ENCODE measurements at places on chromosomes 3 and 15.

GRCh38 chr3:137224464-137224863, 266.7 kb downstream of the IL20RB start:
- no peak for DNase-seq

- DNase-seq = no peak
Observed at GRCh38 chr3:14852058-14852594, 33.4 kb downstream of the FGD5 start.

- no peak for DNase-seq
Observed at GRCh38 chr3:64184621-64185020, 40.6 kb downstream of the PRICKLE2 start.

GRCh38 chr15:29822100-29822683, at the start of gene TJP1:
TJP1 (minus strand) TSS chr15:29822468; CDS start chr15:29822028, 440 bp downstream.
- DNase-seq = no peak

GRCh38 chr3:143595456-143596077, 252.7 kb downstream of the SLC9A9 start:
- DNase-seq = peak; percentile 56

DNA sequence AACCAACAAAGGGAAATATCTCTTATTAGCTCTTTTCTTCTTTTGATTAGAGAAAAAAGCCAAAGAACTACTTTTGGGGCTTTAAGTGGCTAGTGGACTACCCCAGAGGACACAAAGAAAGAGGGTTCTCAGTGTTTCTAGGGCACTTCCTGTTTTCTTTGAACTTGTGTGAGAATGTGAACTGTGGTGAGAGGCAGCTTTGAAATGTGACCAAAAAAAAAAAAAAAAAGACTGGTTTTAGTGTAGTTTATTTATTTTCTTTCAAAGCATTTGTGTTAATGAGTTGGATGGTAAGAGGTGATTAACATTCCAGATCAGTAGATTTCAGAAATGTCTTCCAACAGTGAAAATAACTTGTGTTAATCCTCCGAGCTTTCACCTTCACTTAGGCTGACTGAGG, 32.4 kb downstream of the SELENOT start:
- DNase-seq = peak; percentile 49

- no peak for DNase-seq
Observed at GRCh38 chr15:89230277-89230676, 8.9 kb upstream of the RLBP1 start.

GRCh38 chr3:142960322-142960850, 3.1 kb downstream of the PAQR9 start:
- no peak for DNase-seq

DNA sequence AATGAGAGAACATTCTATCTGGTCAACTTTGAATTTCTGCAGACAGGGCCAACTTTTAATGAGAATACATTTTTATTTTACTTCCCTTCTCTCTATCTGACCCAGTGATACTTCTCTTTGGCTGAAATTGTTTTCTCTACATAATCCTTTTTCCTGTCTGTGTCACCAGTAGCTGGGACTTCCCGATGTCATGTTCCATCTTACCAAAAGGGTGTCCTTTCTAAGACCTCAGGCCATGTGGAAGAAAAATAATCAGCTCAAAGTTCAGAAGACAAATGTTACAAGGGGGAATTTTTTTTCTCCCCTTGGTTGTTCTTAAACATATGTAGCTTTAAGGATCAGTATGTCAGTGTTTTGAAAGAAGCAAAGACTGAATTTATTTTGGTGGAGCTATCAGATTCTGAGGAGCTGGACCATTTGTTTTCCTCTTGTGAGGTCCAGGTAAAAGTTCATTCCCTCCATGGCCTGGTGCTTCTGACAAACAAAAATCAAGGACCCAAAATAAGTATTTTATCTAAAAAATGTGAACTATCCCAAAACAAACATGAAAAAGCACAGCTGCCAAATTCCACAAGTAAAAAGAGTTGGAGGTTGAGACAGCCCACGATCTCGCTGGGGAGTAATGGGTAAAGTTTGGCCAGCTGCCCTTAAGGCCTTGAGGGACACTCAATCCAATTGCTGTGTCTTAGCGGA, 859.4 kb upstream of the NR2F2 start:
- DNase-seq = no peak

GRCh38 chr15:69628256-69629093, 175.9 kb downstream of the RPLP1 start:
- DNase-seq = no peak

GRCh38 chr3:45574067-45574494, 20.5 kb upstream of the LIMD1 start:
- no peak for DNase-seq

DNA sequence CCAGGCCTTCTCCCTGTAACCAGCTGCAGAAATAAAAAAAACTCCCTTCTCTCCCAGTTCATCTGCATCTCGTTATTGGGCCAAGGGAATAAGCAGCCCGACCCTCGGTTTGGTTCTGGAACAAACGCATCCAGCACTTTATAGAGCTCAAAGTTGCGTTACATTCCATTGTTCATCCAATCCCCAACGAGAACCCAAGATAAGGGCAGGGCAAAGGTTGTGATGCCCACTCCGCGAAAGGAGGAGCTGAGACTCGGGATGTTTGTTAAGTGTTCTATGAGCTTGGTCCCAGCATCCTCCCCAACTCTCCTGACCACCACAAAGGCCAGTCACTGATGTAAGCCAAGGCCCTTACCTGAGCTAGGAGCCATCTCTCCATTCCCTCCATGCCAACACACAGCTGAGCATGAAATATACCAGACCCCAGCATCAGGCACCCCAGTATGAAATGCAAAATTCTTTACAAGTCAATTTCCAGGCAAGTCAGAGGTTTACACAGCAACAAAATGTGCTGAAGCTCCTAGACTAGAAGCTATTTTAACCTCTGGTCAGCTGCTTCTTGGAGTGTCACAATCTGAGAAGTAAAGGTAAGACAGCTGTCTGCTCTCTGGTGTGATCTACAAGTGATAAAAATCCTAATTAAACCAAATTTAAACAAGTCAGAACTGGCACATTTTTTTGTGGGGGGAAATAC, 17.9 kb downstream of the CCDC12 start:
- DNase-seq = no peak

DNA sequence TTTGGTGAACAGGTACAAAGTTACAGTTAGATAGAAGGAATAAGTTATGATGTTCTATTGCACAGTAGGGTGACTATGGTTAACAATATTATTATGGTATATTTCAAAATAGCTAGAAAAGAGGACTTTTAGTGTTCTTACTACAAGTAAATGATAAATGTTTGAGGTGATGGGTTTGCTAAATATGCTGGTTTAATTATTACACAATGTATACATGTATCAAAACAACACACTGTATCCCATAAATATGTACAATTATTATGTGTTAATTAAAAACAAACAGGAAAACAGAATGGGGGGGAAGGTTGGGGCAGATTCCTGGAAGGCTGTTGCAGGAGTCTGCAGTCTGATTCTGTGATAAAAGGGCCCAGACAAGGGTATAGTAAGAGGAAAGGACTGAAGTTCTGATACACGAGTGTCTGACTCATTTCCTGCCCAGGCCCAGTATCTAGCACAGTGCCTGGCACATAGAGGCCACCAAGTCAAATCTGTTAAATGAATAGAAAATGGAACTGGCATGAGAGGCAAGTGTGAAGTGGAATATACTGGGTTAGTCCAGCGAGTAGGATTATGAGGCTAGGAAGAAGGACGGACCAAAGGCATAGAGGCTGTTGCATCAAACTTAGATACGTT, 7.2 kb upstream of the ENTPD3 start:
- DNase-seq = no peak

GRCh38 chr3:63936925-63937324, 24.7 kb upstream of the SCAANT1 start:
- DNase-seq = no peak

- no peak for DNase-seq
Observed at GRCh38 chr3:181855825-181856224, 144.1 kb downstream of the SOX2 start.

DNA sequence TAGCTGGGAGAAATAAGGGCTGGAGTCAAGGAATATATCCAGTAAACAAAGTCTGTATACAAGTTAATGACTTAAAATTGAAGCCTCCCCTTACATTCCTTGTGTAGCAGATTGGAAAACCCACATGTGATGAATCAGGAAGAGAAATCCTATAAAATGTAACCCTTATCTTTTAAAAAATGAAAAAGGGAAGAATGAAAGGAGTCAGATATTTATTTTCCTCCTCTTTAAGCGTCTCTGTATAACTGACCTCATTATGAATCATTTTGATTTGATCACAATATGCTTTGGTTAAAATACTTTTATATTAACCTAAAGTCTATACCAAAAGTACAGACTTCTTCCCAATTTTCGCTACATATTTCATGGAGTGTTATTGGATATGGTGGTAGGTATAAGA, 316.3 kb upstream of the STAC start:
- no peak for DNase-seq

DNA sequence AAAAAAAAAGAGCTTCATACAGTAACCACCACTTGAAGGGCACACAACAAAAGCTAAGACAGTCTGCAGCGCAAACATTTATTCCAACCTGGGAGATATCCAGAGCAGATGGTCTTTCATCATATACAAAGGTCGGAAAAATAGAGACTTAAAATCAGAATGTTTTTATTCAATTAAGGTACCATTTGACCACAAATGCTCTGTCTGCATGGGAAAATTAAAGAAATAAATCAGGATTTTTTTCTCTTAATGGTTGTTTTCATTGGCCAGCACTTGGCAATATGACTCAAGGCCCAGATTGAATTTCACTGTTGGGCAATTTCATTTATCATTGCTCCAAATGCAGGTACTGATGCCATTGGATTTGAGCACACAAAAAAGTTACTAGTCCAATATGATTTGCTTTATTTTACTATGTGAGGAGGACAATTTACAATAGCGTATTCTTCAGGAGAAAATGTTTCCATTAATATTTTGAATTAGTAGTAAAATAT, 145.9 kb upstream of the AGTR1 start:
- DNase-seq = no peak

DNA sequence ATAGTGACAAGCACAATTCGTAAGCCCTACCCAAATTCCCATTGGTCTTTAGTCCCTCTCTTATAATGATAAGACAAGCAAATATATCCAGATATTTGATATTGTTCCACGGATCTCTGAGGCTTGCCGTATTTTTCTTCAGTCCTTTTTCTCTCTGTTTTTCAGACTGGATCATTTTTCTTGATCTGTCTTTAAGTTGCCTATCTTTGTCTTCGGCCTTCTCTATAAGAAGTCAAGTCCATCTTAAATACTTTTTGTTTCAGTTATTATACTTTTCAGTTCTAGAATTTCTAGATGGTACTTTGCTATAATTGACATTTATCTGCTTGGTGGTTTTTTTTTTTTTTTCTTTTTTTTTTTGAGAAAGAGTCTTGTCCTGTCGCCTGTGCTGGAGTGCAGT, 13.7 kb upstream of the BLM start:
- no peak for DNase-seq

DNA sequence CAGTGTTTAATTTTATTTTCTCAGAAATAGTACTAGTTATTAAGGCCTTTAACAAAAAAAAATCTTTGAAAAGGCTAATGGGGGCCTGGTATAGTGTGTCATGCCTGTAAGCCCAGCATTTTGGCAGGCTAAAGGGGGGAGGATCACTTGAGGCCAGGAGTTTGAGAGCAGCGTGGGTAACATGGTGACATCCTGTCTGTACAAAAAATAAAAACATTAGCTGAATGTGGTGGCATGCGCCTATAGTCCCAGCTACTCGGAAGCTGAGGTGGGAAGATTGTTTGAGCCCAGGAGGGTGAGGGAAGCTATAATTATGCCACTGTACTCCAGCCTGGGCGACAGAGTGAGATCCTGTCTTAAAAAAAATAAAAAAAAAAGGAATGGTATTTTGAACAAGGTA, 61.9 kb downstream of the TRAK1 start:
- no peak for DNase-seq

- DNase-seq = no peak
Observed at GRCh38 chr3:104604326-104605010, 762.2 kb upstream of the ALCAM start.

- no peak for DNase-seq
Observed at GRCh38 chr3:67305922-67306321, 307.8 kb downstream of the KBTBD8 start.

- DNase-seq = no peak
Observed at GRCh38 chr3:52435246-52436101, 9.4 kb downstream of the SEMA3G start.

DNA sequence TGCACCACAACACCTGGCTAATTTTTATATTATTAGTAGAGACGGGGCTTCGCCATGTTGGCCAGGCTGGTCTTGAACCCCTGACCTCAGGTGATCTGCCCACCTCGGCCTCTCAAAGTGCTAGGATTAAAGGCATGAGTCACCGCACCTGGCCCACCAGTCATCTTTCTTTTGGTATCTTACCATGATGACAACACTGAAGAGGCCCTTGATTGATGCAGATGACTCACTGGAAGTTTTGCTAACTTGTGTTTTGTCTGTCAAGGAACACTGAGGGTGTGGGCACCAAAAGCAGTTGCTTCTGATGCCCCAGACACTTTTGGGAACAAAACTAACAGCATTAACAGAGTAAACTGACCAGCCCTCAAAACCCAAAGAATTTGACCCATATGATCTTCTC, 88.3 kb downstream of the MYO5A start:
- no peak for DNase-seq

DNA sequence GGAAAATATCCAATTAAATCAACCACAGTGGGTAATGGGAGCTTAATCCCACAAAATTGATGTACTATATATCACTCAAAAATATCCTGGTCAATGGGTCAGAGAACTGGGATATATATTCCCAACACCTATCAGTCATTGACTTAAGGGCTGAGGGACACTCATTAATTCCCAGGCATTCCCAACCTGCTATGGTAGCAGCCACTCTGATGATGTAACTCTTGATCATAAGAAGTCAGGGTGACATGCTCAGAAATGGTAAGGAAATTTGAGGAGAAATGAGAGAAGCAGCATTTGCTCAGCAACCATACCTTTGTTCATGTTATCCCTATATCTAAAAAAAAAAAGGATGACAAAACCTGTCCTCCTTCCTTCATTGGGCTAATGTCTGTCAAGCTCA, 3.1 kb upstream of the PLOD2 start:
- no peak for DNase-seq

GRCh38 chr3:45640724-45641361, 46.3 kb downstream of the LIMD1 start:
- no peak for DNase-seq

GRCh38 chr3:133197619-133198018, 159.4 kb downstream of the TMEM108 start:
- no peak for DNase-seq

GRCh38 chr15:59094077-59094476, 10.9 kb upstream of the CCNB2 start:
- DNase-seq = no peak

GRCh38 chr3:45171283-45171682, 25.1 kb upstream of the CDCP1 start:
- DNase-seq = no peak

GRCh38 chr3:195147649-195148080, 123.3 kb downstream of the XXYLT1 start:
- DNase-seq = peak; percentile 84

GRCh38 chr15:57503051-57503702, 88.5 kb upstream of the MYZAP start:
- DNase-seq = peak; percentile 26

- no peak for DNase-seq
Observed at GRCh38 chr15:33095641-33096040, 98.9 kb downstream of the FMN1 start.

Measured in NAMALWA (cell line).